ENCODE measurements at places on chromosomes 2 and 18. TPM values are rescaled to one million over a fixed set of nuclear protein-coding genes. Genes with fewer than 3 reads are reported as not detected.

The CYBRD1 gene
- 192 TPM for total RNA-seq

The RAB6C gene
- under 0.01 TPM for total RNA-seq

The ANKRD62 gene
- not detected for total RNA-seq

The VIT gene
- 0.37 TPM for total RNA-seq

The ICA1L gene
- total RNA-seq: 6.4 TPM

The ANO7 gene
- 0.37 TPM for total RNA-seq

The FABP1 gene
- not detected for total RNA-seq

The CENPA gene
- 7.7 TPM for total RNA-seq

The ASXL2 gene
- total RNA-seq: 6.9 TPM

The ASB18 gene
- total RNA-seq: not detected

The LAMA1 gene
- total RNA-seq: 67.1 TPM
